ENCODE measurements at places on chromosomes 1 and 21.

DNA sequence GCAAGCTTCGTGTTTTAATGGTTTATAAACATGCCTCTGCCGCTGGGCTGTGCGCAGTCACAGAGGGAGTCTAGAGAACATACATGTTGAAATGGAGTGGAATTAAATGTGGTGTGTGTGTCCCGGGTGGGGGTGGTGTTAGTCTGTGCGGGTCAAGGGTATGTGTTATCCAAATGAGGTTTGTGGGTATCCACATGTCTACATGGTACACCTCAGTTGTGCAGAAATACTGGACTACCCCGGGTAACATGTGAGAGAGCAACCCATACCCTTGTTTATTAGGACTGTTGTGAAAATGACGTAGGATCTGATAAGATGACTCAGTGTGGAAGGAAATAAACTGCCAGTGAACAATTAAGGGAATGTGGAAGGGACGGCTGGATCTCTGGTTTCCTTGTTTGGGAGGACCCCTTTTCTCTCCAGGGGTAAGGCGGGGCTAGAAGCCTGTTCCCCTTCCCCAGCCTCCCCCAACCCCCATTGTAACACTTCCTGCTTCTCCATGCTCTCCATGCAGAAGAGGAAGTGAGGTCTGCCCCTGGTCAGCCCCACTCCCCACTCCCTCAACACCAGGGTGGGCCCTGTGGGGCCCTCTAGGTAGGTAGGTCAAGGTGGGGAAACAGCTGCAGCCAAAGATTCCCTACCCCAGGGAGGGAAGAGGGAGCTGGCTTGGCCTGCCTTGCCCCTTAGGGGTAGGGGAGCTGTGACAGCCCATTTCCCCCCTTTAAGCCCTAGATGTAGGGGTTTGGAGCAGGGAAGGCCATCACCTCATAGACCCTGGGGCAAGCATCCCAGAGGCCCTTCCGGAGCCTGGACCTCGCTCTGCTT, 690 bp downstream of the EPS8L3 start:
- no peak for DNase-seq

DNA sequence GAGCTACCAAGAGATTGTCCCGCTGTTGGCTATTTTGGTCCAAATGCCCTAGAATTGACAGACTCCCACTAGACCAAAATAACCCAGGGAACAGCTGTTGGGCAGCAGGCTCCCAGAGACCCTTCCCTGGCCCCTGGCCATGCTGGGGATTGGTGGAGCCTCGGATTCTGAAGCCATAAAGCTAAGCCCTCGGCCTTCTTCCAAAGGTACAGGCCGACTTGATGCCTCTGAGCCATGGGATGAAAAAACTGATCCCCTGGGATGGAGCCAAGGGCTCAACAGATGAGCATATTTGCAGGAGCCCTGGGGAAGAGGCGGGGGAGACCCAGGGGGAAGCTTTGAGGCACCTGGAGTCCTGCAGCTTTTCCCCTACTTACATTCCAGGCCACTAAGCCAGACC, 1.0 kb upstream of the LRRC38 start:
- DNase-seq = no peak

DNA sequence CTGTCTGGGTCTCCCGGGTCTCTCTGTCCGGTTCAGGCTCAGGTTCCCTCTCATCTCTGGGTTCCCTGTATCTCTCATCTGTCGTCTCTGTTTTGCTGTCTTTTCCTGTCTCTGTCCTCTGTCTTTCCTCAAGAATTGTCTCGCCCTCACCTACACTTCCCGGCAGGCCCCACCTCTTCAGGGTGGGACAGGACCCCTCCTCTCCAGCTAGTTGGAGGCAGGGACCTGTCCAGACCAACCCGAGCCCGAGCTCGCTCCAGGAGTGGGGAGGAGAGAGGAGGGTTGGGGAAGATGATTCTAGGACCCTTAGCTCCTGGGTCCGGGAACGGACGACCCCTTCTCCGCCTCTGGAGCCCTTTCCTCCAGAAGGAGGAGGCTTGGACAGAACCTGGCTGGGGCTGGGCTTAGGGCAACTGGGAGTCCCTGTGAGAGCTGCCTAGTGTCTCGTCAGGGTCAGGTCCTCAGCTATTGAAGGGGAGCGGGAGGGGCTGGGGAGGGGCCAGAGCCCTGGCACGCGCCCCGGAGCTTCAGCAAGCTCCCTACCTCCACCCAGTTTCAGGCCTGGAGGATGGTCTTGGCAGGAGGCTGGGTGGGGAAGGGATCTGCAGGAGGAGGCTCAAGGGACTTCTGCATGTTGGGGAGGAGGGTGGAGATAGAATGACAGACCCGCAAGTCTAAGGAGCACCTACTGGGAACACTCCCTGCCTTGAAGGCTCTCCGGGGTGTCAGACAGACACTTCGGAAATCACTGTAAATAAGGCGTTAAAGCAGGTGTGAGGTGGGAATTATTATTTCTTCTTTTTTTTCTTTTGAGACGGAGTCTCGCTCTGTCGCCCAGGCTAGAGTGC, 26.3 kb upstream of the EPB41 start:
- peak; percentile 26 for DNase-seq

DNA sequence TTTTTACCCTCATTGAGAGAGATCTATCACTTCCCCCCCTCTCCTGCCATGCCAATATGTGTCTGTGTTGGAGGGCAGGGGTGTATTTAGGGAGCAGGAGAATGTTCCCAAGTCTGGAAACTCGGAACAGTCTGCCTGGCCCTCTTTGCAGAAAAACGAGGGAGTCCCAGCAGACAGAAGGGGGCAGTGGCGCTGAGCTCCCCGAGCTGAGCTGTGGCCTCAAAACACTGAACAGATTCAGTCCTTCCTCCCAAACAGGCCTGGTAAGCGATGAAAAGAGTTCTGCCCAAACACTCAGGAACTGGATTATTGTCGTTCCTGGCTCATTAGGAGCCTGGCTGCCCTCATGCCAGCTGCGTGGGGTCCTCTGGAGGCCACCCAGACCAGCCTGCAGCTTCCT, 981 bp downstream of the CLDN14 start:
- no peak for DNase-seq

DNA sequence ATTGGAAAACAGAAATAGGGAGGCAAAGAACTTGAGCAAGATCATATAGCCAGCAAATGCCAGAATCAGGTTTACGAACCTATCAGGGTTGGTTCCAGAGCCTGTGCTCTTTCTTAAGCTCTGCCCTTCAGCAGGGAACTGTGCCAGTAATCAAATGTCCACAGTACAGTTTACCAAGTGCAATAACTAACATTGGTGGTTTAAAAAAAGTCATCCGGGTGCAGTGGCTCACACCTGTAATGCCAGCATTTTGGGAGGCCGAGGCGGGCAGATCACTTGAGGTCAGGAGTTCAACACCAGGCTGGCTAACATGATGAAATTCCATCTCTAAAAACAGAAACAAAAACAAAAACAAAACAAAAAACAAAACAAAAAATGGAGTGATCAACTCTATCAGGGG, 182.7 kb downstream of the LMX1A start:
- DNase-seq = no peak

- no peak for DNase-seq
These were observed 2.8 kb upstream of the SEC22B start for GRCh38 chr1:120178799-120179756.

GRCh38 chr1:231337043-231337471, 595 bp downstream of the EXOC8 start:
- DNase-seq = no peak

DNA sequence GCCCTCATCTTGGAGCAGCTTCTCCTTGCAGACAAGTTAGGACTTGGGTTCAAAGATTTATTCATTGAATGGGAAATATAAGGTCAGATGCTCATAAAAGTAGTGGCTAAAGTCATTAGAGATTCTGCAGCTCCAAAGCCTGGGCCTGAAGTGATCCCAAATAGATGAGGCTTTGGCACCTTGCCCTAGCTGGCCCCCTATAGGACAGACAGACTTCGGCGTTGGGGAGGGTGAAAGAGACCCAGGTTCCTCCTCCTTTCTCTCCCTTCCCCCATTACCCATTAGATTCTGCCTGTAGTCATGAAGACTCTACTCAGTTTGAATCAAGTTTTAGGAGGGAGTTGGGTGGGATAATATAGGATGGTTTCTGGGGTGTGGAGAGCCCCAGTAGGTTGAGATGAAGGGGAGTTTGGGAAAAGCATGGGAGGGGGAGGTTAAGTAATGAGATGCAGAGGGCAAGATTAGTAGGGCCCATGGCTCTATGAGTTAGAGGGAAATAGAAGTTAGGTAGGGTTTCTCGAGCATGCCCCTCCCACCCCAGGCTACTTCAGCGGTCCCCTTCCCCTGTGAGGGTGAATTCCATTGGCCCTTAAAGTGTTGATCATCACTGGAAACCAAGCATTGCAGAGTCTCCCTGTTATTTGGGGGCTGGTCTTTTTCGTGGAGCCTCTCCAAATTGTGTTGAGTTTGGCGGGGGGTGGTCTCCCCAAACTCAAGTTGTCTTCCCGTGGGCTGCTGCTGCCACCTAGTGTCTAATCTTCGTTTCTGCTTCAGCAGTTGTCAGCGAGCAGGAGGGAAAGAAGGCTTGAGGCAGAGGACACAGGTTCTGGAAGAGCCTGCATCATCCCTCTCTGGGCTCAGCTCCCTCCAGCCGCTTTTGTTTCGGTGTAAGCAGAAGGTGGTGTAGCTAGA, 2.1 kb upstream of the AHDC1 start:
- DNase-seq = no peak

- no peak for DNase-seq
These were observed 48.8 kb upstream of the KCNH1 start for GRCh38 chr1:211182746-211183145.

GRCh38 chr1:228664399-228664914, 70.8 kb upstream of the RHOU start:
- DNase-seq = peak; percentile 64

- DNase-seq = no peak
These were observed 29.1 kb upstream of the PARP1 start for GRCh38 chr1:226436855-226437491.

Measured in natural killer cell (primary cell).